ENCODE measurements at places on chromosomes 12 and 14.
A peak's percentile ranks its signal among the peaks of the same experiment; 100 is the strongest.

DNA sequence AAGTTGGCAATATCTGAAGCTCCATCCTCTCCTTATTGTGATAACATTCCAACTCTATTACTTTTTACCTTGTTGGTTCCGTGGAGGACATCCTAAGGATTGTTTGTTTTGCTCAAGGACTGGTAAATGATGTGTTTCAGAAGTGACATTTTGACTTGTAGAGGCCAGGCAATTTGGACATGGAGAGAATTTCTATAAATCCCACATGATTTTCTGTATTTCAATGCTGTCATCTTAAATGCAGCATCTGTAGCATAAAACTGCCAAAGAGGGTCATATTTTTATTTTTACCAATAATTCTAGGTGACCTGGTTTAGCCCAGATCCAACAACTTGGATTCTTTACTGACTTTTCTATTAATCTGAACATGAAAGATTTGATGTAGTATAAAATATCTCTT, 328.4 kb downstream of the BMP4 start:
- no peak for DNase-seq

- DNase-seq: no peak
Observed at GRCh38 chr12:22865822-22866221, 240.9 kb downstream of the ETNK1 start.

GRCh38 chr12:70468741-70469140, 102.7 kb downstream of the KCNMB4 start:
- DNase-seq: no peak

DNA sequence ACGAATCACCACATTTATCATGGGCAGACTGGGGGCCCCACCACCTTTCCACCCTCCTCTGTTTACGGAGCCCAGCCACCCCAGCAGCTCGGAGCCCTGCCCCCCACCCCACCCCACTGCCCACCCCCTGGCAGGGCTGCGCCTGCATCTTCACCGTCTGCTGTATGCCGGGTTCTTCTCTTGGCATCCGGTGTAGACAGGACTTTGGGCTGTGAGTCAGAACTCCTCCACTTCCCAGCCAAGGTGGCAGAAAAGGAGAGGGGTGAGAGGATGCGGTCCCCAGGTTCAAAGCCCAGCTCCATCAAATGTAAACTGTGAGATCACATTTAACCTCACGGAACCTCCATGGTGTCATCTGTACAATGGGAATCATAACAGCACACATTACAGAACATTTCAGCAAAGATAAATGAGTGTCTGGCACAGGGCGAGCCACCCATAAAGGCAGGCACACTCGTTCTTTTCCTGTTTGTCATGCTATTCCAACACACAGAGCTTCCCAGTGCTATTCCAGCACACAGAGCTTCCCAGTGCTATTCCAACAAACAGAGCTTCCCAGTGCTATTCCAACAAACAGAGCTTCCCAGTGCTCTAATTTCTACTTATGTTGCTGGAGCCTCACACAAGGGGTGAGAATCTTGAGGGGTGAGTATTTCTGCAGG, 292.7 kb upstream of the RTL1 start:
- DNase-seq: no peak

GRCh38 chr14:47252802-47253201, 422.6 kb downstream of the MDGA2 start:
- DNase-seq: no peak

DNA sequence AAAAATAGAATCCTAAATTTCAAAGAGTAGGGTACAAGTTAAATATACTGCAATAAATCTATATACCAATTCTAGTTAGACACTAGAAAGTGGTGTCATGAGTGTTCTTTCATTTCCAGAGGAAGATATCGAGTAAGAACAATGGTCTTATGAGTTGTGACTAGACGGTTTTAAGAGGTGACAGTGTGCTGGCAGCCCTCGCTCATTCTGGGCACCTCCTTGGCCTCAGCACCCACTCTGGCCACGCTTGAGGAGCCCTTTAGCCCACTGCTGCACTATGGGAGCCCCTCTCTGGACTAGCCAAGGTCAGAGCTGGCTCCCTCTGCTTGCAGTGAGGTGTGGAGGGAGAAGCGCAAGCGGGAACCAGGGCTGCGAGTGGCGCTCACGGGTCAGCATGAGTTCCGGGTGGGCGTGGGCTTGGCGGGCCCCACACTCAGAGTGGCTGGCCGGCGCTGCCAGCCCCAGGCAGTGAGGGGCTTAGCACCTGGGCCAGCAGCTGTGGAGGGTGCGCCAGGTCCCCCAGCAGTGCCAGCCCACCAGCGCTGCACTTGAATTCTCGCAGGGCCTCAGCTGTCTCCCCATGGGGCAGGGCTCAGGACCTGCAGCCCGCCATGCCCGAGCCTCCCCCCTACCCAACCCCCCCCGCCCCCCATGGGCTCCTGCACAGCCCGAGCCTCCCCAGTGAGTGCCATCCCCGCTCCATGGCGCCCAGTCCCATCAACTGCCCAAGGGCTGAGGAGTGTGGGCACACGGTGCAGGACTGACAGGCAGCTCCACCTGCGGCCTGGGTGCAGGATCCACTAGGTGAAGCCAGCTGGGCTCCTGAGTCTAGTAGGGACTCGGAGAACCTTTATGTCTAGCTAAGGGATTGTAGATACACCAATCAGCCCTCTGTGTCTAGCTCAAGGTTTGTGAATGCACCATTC, 18.7 kb downstream of the PRKD1 start:
- DNase-seq: no peak

DNA sequence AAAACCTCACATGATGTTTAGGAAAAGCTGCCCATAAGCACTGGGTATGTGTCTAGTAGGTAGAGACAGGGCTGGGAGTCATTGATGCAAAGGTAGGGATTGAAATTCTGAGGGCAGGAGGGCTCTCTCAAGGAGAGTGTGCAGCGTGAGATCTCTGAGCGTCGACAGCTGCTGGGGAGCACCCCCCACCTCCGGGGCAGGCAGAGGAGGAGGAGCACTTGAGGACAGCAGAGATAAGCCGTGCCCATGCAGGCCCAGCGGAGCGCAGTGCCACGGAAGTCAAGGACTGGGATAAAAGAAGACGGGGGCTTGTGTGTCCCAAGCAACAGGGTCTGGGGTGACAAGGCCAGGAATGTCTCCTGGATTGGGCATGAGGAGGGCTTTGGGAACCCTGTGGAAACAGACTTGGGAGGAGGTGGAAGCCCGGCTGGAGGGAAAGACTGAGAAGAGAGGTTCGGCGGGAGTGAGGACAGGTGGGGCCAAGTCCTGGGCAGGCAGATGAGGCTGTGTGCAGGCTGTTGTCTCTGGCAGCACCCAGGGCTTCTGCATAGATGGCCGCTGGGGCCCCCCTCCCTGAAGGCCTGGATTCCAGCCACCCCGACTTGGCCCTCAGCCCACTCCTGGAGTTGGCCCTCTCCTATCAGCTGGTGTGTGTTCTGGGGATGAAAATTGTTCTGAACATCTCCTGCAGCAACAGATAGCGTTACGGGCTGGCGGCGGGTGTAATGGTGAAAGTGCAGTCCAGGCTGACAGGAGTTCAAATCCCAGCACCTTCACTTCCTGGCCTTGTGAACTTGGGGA, 1.9 kb downstream of the CACNA2D4 start:
- DNase-seq: no peak

DNA sequence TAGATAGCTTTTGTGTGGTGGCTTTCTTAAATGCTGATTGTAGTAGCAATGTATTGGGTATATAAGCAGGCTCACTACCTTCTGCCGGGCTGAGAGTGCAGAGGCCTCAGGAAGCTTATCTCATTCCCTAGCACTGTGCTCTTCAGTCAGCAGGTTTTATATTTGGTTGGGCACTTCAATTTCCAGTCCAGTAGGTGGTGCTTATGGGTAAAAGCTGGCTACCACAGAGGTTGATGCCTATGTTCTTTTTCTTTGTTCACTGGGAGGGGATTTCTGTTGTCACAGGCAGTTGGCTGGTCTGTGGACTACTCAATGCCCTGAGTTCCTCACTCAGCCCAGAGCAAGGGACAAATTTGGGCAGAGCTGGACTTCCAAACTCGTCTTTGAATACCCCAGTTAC, 43.0 kb upstream of the GLIPR1 start:
- DNase-seq: peak; percentile 22

DNA sequence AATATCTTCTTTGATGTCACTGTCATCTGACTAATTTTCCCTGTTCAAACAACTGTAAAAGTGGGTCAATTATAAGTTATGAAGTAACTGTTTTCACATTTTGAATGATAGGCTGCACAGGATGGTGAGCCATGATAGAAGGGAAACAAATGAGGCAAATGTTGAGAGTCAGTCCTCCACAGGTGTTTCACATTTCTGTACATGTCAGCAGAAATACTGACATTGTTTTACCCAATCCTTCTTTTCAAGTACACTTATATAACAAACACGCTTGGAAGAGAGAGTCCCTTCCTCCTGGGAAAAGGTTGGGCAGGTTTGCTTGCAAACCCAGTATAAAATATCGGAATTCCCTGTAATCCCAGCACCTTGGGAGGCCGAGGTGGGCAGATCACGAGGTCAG, 1251.5 kb downstream of the SLC16A7 start:
- no peak for DNase-seq

- DNase-seq: no peak
Observed at GRCh38 chr12:50404307-50404706, 3.6 kb downstream of the LARP4 start.

DNA sequence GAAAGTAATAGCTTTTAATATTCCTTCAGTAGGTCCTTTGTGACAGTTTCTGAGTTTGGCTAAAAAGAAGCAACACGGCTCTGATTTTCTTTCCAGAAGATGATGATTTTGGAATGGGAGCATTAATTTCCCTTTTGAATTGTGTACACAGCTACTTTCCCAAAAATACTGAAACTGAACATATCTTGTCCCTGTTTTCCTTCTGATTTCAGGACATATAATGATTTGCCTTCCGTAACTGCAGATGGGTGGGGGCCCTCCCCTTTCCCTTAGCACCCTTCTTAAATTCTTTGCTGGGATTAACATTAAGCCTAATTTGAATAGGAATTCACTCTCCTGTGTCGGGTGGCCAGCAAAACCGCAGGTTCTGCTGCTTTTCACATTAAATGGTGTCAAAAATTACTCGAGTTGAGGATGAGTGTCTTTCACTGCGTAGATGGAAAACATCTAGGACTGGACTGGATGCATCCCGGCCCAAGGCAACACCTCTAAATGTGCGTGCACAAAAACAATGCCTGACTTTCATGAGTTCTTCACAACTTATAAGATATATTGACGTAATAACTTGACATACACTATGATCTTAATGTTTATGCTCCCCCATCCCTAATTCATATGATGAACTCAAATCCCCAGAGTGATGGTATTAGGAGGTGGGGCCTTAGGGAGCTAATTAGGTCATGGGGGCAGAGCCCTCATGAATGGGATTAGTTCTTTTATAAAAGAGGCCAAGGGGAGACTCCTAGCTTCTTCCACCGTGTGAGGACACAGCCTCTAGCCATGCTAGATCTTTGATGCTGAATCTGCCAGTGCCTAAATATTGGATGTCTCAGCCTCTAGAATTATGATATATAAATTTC, 158.1 kb downstream of the AEBP2 start:
- no peak for DNase-seq

DNA sequence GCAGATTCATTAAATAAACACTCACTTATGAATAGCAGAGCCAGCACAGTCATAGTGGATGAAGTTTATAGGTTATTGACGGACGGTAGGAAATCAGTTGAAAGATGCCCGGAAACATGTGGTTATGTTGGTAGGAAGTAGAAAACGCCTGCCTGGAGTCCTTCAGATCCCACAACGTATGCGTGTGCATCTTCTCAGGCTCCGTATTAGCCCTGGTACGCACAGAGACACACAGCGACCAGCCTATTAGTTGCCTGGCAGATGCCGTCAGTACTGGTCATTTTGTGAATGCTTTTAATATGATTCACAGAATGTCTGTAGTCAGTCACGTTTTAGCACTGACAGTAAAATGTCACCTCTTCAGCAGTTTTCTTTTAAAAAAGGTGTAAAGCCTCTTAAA, 196.4 kb downstream of the RGS6 start:
- DNase-seq: no peak

DNA sequence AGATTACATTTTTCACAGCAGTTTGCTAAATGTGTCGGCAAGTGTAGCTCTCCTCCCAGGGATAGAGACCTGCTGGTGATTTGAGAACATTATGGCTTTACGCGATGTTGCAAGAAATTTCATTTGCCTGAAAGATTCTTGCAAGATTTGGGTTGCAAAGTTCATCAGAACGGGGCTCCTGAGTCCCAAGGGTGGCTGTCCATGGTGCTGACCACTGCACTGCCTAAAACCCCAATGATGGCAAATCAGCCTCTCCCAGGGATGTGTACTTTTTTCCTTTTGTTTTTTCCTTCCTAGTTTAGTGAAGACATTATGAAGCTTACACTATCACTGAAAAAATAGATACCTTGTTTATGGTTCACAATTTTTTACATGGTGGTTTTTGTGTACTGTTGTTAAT, 85.4 kb downstream of the WSCD2 start:
- no peak for DNase-seq

- DNase-seq: no peak
Observed at GRCh38 chr12:69658203-69658602, 40.9 kb downstream of the BEST3 start.

DNA sequence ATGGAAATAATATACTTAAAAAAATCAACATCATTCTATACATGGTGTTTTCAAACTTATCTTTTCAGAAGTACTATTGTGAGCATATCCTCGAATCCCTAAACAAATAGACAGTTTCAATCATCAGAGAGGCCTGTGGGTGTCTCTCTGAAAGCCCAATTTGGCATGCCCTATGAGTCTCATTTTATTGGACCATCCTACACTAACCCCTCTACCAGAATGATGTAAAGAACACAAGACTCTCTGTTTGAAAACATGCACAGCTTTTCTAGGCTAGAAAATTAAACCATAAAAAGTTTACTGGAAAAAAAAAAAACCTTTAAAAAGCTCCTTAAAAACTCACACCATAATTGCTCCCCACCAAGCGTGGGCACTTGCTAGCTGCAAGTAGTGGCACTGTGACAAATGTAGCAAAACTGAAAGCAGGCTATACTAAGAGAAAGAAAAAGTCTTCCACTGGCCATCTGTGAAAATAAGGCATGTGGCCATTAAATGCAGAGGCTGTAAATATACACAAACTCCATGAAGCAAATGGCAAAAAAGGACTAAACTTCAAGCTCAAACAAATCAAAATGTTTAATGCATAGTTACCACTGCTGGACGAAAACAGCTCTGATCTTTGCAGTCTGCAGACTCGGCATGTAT, 394.2 kb downstream of the SOX5 start:
- DNase-seq: no peak

- no peak for DNase-seq
Observed at GRCh38 chr12:49332891-49333371, 4.1 kb downstream of the C1QL4 start.

- DNase-seq: no peak
Observed at GRCh38 chr14:61513986-61514830, 181.1 kb upstream of the HIF1A start.

- peak; percentile 37 for DNase-seq
Observed at GRCh38 chr12:96120359-96121100, 73.6 kb upstream of the ELK3 start.

GRCh38 chr14:76780875-76781647, 19.8 kb downstream of the VASH1 start:
- no peak for DNase-seq

- DNase-seq: no peak
Observed at GRCh38 chr14:77302926-77303325, 17.8 kb downstream of the POMT2 start.
